Islet precursor cell (in vitro differentiated cells): ENCODE measurements at places on chromosomes 7 and 10.
A peak's percentile ranks its signal among the peaks of the same experiment; 100 is the strongest.

DNA sequence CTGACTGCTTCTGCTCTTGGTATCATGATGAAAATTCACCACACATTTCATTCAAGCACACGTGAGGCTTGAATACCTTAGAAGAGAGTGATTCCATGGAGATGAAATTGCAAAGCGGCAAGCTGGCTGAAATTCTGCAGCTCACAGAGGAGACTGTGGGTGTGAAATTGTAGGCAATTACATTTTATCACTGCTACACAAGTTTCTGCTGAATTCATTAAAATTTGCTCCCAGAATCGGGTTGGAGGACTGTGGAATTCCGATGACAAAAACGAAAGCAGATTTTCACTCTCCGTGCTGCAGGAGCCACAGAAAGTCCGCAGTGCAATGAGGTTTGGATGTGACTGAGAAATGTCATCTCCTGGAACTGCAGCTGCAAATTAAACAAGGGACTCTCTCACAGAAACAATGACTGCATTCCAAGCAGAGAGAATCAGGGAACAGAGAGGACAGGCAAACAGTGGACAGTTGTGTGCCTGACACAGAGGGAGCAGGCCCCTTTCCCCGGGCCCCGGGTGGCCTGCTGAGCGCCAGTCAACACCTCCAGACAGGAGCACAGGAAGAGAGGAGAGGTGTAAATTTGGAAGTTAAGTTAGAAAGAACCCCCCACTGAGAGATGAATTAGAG lies 109.1 kb downstream of the C10orf90 start:
- no peak for DNase-seq

- DNase-seq = no peak
These were observed 70.8 kb upstream of the ZMIZ1 start for GRCh38 chr10:78997635-78998618.

DNA sequence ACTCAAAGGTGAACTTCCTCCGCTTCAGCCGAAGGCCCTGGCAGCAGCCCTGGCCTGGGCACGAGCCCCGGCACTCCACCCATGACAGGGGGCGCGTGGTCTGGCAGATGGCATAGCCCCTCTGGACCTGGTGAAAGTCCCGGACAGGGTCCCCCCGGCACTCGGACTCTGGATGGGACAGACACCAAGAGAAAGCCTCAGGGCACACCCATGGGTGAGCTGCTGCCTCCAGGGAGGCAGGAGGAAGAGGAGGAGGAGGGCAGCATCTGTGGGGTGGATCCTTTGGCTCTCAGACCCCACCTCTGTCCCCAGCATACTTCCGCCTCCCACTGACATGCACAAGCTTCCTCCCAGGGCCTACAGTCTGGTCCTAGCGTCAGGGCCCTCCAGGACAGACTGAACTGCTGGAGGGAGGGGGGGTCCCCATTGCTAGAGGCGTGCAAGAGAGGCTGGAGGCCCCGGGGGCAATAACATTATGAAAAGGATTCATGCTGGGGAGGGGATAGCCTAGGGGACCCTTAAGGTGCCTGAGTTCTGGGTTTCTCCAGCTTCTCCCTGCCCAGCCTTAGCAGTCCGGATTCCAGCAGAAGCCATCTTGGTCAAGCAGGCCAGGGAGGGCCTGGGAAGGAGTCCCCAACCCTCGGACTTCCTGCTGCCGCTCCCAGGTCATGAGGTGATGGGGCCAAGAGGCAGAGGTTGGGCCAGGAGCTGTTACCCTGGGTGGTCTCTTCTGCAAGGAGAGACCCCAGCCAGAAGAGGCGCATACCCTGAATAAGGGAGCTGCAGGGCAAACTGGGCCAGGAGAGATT lies 169.3 kb downstream of the LCOR start:
- DNase-seq = peak; percentile 42

GRCh38 chr7:81684514-81685269 lies 85.2 kb downstream of the HGF start:
- DNase-seq = peak; percentile 96

- DNase-seq = no peak
These were observed 403.5 kb downstream of the SUGCT start for GRCh38 chr7:40538281-40538680.

DNA sequence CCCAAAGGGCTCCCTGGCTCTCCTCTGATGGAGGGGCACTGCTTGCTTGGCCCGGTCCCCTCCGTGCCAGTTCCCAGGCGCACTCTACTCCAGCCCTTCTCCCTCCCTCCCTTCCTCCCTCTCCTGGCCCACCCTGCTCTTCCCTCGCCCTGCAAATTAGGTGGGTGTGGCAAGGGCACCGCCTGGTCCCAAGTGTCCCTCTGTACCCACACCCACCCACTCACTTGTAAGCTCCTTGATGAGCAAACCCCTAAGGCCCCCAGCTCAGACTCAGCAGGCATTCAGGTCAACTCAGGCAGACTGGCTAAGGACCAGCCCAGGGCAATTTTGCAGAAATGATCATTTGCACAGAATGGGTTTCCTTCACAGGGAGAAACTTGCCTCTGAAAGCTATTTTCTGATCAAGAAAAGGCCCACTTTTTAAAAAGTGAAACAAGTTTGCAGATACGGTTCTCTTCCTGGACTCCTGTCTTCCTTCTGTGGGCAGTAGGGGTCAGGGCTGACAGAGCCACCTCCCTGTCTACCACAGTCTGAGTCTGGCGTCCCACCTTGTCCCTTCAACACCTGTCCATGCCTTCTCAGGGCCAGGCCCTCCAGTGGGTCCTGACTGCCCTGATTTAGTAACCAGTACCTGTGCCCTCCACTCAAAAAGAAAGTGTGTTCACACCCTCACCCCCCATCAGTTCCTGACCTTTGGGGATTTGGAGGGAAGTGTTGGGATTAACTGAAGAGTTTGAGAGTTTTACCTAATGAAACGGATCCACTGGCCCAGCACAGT lies 28.3 kb downstream of the C10orf71 start:
- peak; percentile 35 for DNase-seq

- no peak for DNase-seq
These were observed 6.1 kb upstream of the ZNF438 start for GRCh38 chr10:31037749-31038148.

GRCh38 chr10:101256387-101256786 lies 27.1 kb upstream of the LBX1 start:
- no peak for DNase-seq

GRCh38 chr10:131852176-131852822 lies 48.5 kb upstream of the PPP2R2D start:
- DNase-seq = peak; percentile 35

DNA sequence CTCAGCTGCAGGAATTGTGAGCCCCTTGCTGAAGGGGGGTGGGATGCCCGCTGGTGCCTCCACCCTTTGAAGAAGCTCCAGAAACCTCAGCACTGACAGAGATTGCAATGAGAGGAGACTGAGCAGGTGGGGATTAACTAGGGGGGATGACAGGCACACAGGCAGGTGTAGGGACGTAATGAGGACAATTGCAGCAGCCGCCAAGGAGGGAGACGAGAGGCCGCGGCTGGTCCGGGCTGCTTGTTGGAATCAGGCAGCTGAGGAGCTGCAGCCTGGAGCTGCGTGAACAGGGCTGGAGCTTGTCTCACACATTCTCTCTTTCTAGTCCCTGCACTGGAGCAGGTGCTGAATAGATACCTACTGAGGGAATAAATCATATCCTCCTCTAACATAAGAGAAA lies 122.0 kb upstream of the TCERG1L start:
- no peak for DNase-seq

GRCh38 chr10:132264966-132265889 lies 42.5 kb downstream of the STK32C start:
- no peak for DNase-seq

GRCh38 chr7:121337398-121337797 lies 8.6 kb downstream of the WNT16 start:
- no peak for DNase-seq

DNA sequence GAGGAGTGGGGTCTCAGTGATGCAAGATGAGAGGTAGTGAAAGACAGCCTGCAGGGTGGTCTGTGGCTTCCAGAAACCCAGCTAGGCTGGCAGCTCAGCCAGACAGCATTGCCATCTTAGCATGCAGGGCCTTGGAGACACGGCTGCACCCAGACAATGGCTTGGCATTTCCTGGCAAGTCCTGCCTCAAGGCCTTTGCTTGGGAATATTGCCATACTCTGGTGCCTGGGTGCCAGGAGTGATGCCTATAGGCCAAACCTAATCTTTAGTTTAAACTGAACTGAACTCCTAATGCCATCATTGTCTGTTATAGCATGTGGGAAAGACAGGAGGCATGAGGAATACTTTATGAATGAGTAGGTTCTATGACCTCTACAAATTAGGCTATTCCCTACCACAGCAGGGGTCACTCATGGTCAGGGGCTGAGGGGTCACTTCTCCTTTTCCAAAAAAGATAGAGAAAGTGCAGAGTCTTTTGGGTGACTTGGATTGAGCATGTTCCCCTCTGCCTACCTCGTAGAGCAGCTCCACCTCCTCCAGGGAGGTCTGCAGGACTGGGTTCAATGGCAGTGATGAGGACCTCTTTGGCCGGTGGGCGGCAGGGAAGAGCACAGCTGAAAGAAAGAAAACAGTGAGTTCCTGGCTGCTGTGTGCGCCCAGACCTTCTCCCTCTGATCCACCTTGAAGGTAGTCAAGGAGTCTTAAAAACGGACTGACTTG lies 8.8 kb upstream of the SLC13A4 start:
- no peak for DNase-seq

- DNase-seq = peak; percentile 76
These were observed 97.3 kb downstream of the CLEC2L start for GRCh38 chr7:139620676-139621344.

DNA sequence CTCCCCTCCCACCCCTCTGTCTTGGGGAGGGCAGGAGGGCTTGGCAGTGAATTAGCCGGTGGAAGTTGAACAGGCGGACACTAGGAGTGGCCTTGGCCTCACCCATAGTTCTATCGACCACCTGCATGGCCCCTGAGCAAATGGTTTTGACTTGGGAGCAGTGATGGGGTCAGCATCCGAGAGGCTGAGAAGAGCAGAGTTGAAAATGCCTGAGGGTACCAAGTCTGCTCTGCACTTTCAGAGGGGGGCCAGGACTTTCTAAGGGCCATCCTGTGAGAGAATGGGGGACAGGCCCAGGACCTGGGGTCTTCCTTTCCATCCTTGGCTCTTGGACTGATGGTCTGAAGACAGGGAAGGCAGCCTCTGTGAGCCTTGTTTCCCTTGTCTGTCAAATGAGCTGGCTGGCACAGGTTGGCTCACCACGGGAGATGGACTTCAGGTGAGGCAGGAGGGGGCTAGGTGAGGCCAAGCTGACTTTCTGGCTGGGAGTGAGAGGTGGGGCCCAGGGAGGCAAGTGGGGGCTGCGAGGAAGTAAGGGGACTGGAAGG lies 29.4 kb downstream of the CDH23 start:
- DNase-seq = peak; percentile 40

DNA sequence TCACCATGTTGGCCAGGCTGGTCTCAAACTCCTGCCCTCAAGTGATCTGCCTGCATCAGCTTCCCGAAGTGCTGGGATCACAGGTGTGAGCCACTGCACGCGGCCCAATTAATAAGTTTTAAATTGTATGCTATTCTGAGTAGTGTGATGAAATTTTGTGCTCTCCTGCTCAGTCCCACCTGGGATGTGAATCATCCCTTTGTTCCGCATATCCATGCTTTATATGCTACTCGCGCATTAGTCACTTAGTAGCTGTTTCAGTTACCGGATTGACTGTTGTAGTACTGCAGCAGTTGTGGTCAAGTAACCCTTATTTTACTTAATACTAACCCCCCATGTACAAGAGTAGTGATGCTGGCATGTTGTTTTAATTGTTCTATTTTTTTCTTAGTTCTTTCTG lies 47.3 kb upstream of the OIT3 start:
- DNase-seq = no peak

DNA sequence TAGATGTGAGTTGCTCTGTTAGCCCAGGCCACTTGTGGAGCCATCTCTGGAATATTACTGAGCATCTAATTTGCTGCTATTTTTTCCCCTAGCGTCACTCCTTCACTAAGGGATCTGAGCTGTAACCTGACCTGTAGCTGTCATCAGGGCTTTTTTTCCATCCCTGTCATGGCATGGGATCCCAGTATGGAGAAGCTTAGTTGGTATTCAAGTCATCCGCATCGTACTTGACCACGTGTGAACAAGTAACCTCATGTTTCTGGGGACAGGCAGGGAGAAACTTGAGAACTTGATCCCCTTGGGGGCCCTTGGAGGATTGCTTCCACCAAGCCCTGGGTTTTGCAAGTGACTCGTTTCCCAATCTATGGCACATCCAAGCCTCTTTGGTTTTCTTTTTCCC lies 474.4 kb upstream of the GALNT17 start:
- DNase-seq = no peak
